ENCODE measurements at places on chromosomes 2 and 18.

DNA sequence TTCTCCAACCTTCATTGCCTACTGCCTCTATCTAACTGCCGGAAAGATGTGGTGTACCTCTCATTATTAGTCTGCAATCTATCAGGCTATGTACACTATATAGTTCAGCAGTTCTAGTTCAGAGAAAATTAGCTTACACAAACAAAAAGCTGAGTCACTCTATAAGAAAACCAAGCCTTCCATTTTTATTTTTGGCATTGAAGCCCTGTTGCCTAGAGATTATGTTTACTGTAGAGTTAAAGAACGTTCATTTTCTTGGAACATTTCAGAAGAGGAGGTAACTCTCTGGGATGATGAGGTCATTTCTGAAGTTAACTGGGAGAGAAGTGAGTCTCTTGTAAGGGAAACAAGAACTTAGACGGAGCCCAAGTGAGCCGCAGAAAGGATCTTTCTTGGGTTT, 133.5 kb downstream of the FAM124B start:
- peak; percentile 39 for DNase-seq

GRCh38 chr2:196535742-196536141, 103.8 kb upstream of the CCDC150 start:
- no peak for DNase-seq

- DNase-seq, result no peak
These were observed 114.6 kb downstream of the ACVR1 start for GRCh38 chr2:157761520-157761919.

DNA sequence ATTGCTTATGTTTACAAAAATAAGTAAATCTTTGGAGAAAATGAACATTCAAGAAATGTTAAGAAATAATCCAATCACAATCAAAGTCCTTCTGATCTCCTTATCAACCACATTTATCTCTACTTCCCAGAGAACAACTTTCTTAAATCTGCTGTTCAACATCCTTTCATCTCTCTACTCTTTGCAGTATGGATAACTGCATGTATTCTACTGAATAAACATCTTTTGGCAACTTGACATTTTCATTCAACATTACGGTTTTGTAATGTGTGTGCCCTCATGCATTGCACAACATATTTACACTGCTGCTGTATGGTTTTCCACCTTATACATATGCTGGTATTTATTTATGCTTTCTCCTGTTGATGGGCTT, 9.2 kb downstream of the CMPK2 start:
- no peak for DNase-seq

DNA sequence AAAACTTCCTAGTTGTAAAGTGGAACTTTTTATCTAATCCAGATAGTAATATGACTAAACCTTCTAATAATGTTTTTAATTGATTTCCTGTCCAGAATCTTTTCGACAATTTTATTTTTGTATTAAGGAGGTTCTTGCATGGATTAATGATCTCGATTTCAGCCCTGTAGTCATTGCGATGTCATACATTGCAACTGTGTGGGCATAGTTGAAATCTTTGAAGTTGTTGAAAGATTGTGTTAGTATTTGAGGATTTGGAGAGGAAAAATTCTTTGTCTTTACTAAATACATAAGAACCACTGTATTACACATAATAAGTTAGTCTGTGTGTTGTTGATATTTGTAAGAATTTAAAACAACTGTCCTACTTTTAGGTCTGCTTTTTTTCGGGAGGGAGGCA, 31.1 kb downstream of the ACSL3 start:
- DNase-seq, result no peak

- no peak for DNase-seq
These were observed 94.4 kb upstream of the RBBP8 start for GRCh38 chr18:22838639-22839277.

DNA sequence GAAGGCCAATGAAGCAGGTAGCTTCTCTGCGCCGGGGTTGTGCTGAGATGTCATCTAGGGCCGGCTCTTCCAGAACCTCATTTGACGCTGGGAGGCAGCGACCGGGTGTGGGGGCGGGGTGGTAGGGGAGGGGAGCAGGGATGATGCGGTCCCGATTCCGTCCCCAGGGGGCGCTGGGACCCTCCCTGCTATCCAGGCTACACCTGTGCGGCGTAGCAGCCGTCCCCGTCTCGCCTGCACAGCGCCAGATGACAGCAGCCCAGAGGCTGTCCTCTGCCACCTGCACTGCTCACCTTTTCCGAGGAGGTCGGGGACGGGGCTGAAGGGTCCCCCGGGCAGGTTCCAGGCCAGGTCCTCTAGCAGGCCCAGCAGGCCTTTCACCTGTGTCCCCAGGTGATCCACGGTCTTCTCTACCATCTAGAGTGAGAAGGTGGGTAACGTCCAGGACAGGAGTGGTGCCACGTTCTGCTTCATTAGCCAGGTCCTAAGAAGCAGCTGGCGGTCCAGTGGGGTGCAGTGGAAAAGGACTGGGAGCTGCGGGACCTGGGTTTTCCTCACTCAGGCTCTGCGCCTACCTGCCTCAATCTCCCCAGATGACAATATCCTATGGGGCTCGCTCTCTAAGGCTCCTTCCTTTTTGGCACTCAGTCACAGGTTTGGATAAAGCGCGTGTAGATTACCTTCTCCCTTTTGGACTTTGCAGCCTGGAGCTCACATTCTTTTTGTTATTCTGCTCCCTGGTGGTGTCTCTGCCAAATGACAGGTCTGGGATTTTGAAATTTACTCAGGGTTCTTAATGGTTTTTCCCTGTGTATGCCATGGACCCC, 56.0 kb upstream of the RAB6C start:
- peak; percentile 17 for DNase-seq

GRCh38 chr2:29607038-29607420, 314.4 kb downstream of the ALK start:
- DNase-seq, result no peak

- DNase-seq, result no peak
These were observed 113.6 kb downstream of the ALPK2 start for GRCh38 chr18:58515175-58515775.

DNA sequence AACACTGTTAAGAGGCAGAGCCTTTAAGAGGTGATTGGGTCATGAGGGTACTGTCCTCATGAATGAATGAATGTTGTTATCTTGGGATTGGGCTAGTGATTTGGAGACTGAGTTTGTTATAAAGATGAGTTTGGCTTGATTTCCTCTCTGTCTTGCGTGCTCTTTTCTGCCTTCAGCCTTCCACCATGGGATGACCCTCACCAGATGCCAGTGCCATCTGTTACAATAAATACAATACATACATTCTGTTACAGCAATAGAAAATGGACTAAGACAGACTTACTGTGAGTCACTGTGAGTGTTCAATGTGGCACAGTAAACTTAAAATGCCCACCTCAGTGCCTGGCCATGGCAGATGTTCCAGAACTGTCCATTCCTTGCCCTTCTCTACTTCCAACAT, 95.0 kb upstream of the ZFP36L2 start:
- DNase-seq, result no peak

- DNase-seq, result no peak
These were observed 141.3 kb upstream of the SLC1A4 start for GRCh38 chr2:64847930-64848329.

- DNase-seq, result no peak
These were observed 225.9 kb upstream of the MGAT5 start for GRCh38 chr2:134027980-134028379.

GRCh38 chr2:231161252-231161839, 36.5 kb upstream of the HTR2B start:
- no peak for DNase-seq
